T47D (cell line): ENCODE measurements at places on chromosomes 7 and 10.

DNA sequence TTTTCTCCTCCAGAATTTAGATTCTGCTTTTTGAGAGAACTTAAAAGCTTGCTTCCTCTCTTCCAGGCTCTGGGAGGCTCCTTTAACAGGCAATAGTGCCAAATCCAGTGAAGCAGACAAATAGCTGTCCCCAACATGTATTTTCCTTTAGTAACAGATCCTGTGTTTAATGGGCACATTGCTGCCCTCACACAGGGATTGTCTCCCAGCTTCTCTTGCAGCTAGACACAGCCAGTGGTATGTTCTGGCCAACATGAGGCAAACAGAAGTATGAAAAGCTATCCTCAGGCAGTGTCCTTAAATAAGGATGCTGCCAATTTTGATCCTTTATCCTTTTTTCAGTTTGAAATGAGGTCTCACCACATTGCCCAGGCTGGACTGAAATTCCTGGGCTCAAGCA, 38.2 kb downstream of the MALSU1 start:
- no peak for DNase-seq

DNA sequence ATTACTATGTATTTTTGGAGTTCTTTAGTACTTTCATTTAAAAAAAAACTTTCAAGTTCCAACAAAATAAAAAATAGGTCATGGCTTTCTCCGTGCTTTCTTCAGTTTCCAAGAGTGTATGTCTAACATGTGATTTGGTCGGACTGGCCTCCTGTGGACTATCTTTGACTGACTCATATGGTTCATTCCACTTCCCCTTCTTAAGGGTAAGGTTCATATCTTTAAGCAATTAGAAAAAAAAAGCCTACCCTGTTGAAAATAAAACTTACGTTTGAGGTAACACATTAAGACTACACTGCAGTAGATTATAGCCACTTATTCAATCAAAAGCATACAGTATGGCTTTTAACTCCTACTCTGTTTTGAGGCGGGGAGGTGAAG, 112.8 kb upstream of the AHR start:
- no peak for DNase-seq

GRCh38 chr10:103145860-103146466, 47.1 kb downstream of the NT5C2 start:
- peak; percentile 37 for DNase-seq

DNA sequence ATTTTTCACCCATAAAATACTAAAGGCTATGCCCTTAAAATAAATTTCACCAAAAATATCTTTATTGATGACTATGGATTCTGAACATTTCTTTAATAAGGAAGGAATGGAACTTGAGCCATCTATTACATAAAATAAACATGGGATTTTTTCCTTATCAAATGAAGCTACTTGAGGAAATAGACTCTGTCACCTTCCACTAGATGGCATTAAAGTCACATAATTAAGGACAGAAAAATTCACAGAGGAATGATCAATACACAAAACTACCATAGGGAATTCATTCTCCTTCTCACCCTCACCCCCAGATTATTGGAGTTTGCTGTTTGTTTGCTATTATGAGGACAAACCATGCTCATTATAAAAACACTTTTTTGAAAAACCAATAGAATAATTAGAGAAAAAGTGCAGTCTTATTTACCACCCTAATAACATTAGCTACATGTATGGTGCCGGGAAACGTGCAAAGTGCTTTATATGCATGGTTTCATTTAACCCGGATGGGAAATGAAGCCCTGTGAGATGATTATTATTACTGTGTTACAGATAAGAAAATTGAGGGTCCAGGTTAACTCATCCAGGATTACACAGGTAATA, 21.1 kb upstream of the FOXI2 start:
- no peak for DNase-seq

DNA sequence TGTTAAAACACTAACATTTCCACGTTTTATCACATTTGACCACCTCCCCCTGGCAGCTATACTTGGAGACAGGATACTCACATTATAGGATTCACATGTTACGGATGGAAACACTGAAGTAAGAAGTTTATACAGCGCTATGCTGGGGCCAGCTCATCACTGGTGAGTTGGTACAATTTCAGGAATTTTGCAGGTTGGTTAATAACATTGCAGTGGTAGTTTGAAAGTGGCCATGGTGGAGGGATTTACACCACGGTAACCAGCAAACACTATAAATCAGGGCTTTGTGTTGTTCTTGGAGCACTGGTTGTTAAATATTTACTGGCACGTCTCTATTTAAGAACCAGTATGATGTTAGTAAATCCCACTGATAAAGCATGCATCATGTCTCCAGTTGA, 174.0 kb downstream of the GFRA1 start:
- no peak for DNase-seq

DNA sequence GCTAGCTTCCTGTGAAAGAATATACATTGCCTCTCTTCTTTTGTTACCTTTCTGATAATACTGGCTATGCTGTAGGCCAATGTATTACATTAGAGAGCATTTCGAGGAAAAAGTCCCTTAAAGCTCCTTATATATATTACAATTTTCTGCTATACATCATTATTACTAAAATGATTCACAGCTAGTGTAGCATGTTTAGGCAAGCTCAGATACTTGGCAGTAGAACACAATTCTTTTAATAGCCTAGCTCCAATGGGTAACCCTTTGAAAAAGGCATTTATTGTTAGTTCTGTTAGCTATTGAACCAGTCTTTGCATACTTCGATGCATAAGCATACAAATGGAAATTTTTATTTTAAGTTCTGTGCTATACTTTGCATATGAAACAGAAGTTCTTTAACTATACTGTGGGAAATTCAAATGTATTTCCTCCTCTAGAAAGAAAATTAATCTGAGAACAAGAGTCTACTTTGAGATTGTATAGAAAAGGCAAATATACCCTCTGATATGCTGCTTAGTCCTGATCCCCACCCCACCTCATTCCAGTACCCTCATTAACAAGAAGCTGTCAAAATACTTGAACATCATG, 55.6 kb upstream of the SKAP2 start:
- no peak for DNase-seq

GRCh38 chr7:103857435-103857834, 132.0 kb downstream of the RELN start:
- no peak for DNase-seq

DNA sequence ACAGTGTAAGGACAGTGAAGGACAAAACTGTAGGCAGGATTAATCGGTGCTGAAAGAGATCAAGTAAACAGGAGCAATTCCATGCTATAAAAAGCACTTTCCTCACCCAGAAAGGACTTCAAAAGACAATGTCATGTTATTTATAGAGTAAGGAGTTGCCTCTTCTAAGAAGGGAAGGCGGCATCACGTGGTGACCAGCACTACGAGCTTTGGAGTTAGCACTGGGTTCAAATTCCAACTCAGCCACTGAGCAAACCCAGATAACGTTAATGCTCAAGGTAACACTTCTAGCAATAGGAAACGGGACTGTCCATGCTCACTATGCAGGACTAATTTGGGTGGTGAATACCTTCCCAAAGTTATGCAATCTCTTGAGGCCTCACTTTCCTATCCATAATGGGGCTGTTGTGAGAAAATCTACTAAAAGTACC, 715 bp upstream of the PANK1 start:
- no peak for DNase-seq
